MM.1S (cell line): ENCODE measurements at places on chromosomes 7 and 10.
A peak's percentile ranks its signal among the peaks of the same experiment; 100 is the strongest.

- DNase-seq: no peak
Measured at GRCh38 chr10:14477408-14477710, 146.6 kb upstream of the FRMD4A start.

- DNase-seq: no peak
Measured at GRCh38 chr10:86644152-86644793, 10.1 kb upstream of the OPN4 start.

- DNase-seq: peak; percentile 32
Measured at GRCh38 chr10:93821051-93821772, 63.5 kb downstream of the LGI1 start.

- DNase-seq: no peak
Measured at GRCh38 chr7:16660702-16661464, 14.9 kb downstream of the BZW2 start.

DNA sequence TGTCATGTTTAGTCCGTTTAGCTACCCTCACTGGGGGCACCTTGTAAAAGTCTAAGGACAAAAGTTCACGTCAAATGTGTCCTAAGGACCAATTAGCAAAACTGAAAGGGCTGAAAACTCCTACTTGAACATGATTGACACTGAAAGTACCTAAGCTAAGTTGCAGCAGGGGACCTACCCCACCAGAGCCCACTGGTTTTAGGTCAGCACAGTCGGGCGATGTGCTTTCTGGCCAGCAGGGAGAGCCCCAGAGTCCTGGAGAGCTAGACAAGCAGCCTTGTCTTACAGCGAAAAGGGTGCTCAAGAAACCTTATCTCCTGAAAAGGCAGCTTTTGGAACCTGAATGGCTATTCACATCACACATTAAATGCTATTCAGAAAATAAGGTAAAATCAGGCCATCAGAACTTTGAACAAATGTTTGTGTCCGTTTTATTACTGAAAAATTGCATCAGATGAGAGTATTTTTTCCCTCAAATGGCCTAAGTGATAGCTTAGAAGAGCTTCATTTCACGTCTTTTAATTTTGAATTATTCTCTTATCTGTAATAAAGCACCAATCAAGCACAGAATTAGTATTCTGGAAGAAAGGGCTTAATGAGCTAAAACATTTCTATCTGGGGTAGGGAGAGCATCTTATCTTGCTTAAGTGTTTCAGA, 52.2 kb upstream of the MKI67 start:
- peak; percentile 66 for DNase-seq

DNA sequence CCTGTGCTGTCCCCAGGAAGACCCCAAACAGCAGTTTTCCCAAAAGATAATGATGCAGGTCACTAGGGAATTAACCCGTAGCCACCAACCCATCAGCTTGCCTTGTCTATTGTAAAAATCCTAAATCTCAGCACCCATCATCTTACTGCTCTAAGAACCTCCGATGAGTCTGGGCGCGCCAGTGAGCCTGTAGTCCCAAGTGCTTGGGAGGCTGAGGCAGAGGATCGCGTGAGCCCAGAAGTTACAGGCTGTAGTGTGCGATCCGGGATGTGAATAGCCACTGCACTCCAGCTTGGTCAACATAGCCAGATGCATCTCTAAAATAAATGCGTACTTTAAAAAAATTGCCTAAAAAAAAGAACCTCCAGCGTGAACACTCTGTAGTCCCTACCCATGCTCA, 951 bp downstream of the AS3MT start:
- DNase-seq: no peak

DNA sequence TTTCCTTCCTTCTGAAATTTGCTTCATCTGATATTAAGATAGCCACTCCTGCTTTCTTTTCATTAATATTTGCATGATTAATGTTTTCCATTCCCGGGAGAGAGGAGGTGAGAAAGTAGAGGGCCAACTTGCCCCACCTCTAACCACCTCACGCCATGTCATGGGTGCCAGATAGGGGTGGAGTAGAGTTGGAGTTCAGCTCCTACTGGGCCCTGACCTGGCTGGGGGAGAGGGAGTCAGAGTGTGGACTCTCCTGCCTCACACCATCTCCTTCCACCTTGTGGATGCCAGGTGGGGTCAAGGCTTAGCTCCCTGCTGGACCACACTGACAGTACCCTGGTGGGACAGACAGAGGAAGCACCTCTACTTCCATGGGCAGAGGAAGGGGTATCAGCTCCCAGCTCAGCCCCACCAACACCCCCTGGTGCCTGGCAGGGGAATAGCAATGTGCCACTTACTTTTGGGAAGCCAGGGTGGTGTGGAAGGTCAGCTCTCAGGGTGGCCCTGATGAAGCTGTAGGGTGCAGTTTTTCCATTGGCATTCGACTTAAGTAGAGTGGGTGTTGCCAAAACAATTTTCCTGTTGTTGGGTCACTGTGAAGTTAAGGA, 28.0 kb downstream of the CHST12 start:
- peak; percentile 45 for DNase-seq
